Fibroblast of villous mesenchyme (primary cell): ENCODE measurements at places on chromosomes 13 and 19. TPM values are rescaled to one million over a fixed set of nuclear protein-coding genes. Genes with fewer than 3 reads are reported as not detected.

- DNase-seq: no peak
Observed at GRCh38 chr19:30686826-30687566, 314.8 kb downstream of the ZNF536 start.

The ZNF490 gene
- total RNA-seq: 5.2 and 7.8 TPM in 2 replicates

The ADAT3 gene
- 3.9 and 4.5 TPM in 2 replicates for total RNA-seq

GRCh38 chr19:11387162-11388034 is 3.3 kb upstream of the EPOR start:
- DNase-seq: no peak

GRCh38 chr19:1910177-1910576 is 5.0 kb downstream of the ADAT3 start:
- peak; percentile 52 for DNase-seq

The LGALS14 gene
- not detected in 2 replicates for total RNA-seq

The ZNF414 gene
- total RNA-seq: 5.2 and 6.4 TPM in 2 replicates

DNA sequence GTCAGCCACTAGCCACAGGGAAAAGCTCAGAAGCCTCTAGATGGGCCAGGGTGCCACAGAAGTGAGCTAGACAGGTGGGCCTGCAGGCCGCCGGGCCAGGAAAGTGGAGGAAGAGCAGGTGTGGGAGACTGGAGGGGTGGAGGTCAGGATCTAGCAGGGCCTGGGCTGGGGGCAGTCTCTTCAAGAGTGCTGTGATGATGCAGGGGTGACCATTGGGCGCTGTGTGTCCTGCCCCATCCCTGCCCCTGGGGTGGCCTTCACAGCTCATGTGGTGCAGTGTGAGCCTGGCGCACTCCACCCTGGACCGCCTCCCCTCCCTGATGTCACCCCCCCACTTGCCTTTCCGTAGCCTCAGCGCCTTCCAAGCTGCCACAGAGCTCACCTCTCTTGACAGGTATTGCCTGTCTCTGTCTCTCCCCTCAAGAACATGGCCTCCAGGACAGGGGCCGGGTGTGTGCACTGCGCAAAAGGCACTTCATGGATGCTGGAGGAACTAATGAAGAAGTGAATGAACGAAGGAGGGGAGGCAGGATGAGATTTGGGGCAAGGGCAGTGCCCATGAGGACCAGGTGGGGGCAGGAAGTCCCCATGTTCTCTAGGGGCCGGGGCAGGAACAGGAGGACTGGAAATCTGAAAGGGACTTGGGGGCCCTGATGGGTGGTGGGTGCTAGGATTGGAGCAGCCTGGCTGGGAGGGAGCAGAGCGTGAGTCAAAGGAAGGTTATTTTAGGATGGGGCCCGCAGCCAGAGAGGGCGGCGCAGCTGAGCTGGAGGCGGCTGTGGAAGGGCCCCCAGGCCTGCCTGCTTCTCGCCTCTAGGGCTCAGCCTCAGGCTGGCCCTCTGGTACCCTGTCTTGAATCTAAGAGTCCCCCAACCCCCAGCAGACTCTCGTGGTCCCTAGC is 6.6 kb downstream of the SSBP4 start:
- peak; percentile 59 for DNase-seq

The PRODH2 gene
- not detected in 2 replicates for total RNA-seq

The ACP7 gene
- total RNA-seq: not detected in 2 replicates

- DNase-seq: no peak
Observed at GRCh38 chr19:1387684-1388636, 4.3 kb downstream of the NDUFS7 start.

DNA sequence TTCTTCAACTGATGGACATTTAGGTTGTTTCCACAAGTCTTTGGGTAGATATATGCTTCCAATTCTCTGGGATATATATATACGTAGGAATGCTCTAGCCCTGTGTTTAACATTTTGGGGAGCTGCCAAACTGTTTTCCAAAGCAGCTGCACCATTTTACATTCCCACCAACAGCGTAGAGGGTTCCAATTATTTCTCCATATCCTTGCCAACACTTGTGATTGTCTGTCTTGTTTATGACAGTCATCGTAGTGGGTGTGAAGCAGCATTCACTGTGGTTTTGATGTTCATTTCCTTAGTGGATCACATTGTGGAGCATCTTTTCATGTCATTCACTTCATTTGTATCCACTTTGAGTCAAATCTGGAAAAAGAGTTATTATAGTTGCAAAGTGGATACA is 4.7 kb upstream of the CBLC start:
- no peak for DNase-seq

The OVOL3 gene
- not detected in 2 replicates for total RNA-seq

DNA sequence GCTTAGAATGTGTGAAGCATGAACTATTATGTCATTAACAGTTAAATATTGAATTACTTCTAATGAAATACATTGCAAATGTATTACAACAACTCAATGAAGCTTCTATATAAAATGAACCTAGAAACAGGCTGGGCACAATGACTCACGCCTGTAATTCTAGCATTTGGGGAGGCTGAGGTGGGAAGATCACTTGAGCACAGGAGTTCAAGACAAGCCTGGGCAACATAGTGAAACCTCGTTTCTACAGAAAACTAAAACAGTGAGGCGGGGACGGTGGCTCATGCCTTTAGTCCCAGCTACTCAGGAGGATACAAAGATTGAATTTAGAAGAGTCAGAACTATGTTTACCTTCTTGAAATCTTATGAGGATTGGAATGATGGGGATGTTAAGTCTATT is 505.1 kb downstream of the SLITRK5 start:
- DNase-seq: no peak

DNA sequence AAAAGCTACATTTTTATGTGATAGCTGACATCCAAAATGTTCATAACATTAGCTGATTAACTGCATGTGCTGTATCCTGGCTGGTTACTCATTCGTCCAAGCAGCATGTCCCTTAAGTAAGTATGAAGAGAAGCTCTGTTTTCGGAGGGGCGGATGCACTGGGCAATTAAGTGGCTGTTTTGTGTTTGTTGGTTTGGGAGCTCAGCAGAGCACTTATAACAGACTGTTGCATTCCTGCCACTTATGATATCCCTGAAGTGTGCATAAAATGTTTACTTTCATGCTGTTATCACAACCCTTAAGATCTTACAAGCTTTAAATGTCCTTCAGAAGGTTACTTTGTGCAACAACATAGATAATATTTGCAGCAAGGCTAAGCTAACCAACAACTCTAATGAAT is 264.1 kb downstream of the NALCN start:
- peak; percentile 28 for DNase-seq

GRCh38 chr13:67042556-67042955 is 187.6 kb downstream of the PCDH9 start:
- no peak for DNase-seq

DNA sequence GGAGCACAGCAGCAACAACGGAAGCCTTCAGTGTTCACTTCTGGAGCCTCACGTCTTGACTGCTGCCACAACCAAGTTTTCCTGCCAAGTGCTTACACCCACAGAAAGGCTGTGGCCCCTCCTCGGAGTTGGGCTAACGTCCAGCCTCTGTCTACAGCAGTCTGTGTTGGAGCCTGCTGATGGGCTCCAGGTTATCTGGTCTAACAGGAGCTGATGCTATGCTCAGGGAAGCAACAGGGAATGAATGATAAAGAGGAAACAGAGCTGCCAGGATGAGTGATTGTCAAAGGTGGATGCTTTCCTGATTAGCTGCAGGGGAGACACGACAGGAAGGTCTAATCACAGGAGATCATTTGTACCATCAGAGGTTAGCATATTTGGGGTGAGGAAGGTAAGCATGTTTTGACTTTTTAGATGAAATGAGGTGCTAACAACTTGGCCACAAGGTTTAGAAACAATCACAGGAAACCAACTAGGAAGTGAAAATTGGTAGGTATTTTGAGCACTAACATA is 53.8 kb upstream of the RCBTB2 start:
- DNase-seq: no peak

DNA sequence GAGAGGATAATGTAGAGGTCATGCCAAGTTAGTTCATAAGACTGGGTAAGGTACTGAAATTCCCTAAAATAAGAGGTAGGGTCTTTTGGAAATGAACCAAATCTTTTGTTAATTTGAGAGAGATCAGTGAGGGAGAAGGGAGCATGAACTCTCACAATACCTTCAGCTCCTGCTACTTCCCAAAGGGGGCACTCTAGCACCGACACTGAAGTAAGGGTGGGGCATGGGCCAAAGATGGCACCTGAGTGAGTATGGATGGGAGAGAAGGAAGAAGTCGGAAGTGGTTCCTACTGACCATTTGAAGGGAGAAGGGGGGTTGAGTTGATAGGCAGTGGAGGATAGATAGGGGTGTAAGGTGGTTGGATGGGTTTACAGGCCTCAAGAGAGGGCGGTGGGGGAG is 86.6 kb downstream of the ZNF737 start:
- no peak for DNase-seq

The GFY gene
- total RNA-seq: not detected in 2 replicates

DNA sequence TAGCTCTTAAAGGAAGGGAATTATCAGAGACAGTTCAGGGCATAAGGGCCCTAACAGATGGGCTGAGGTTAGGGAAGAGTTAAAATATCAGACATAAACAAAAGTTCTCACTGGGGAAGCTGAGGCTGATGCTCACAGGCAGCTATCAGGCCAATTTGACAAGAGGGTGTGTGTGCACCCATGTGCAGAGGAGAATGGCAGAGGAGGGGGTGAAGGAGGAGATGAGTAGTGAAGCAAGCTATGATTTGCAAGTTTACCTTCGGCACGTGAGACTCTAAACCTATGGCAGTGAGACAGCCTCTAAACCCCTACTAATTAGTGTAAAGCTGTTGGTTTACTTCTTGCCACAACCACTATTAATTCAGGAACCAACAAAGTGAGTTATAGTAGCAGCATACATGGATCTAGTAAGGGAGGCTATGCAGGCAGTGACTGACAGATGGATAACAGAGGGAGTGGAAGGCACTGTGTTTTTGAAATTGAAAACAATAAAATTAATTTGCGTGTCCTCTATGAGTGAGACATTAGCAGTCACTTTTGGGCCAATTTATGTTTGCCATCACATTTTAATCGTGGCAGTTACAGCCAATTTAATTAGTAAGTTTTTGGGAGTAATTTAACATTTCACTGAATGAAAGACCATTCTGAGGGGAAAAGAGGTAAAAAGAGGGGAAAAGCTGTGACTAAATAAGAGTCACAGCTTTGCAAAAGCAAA is 99.6 kb upstream of the HTR2A start:
- no peak for DNase-seq

GRCh38 chr13:23701636-23702035 is 131.4 kb downstream of the TNFRSF19 start:
- DNase-seq: peak; percentile 95

DNA sequence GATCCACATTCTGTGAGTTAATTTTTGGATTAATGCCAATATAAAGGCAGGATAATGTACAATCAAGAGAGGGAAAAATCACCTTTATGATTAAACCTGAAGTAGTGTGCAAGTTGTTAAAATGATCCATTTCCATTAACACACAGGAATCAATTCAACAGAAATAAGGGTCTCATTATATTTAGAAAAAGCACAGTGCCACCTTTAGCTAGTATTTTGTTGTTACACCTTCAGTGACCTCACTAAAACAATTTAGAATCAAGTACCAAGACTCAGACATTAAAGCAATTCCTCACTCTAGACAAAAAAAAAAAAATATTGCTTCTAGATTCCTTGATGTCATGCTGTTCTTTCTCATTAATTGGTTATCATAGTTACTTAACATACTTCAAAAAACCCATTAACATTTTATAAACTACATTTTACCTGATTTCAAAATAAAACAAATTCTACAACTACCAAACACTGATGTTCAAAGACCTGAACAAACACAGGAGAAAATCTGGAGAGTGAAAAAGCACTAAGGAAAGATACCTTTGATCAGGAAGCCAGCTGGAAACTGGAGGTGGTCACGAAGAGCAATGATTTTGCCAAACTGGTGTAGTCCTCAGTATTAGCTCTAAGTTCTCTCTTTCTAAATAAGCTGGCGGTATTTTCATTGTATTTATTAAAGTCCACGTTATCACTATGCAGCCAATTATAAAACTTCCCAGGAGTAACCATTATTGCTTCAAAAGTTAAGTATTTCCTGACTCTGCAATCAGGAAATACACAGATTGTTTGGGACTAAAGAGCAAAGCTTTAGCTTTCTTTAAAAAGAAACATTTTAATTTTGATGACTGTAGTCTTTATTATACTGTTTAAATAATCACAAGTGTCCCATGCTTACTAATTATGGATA is 115.3 kb downstream of the TBC1D4 start:
- no peak for DNase-seq

DNA sequence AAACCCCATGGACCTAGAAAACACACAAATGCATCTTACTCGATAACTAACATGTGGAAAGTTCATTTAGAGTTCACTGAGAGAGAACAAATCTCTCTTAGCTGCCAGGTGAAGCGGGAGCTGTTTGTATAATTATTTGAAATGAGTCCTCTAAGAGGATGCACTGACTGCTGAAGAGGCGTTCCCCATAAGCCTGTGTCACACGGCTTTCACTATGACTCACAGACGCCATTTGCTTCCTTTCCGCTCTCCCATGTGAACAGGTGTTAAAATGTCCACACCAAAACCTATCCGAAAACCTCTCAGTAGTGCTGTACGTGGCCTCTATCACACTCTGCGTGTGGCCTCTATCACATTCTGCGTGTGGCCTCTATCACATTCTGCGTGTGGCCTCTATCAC is 101.8 kb downstream of the SOX1 start:
- no peak for DNase-seq

- no peak for DNase-seq
Observed at GRCh38 chr13:73111331-73111730, 52.5 kb downstream of the KLF5 start.

GRCh38 chr13:113762538-113762937 is 3.5 kb downstream of the TMEM255B start:
- DNase-seq: no peak

The APOE gene
- 9.7 and 16.4 TPM in 2 replicates for total RNA-seq

GRCh38 chr19:51227966-51228365 is 3.1 kb downstream of the CD33 start:
- DNase-seq: no peak

- no peak for DNase-seq
Observed at GRCh38 chr13:43805681-43806128, 18.9 kb upstream of the ENOX1 start.

GRCh38 chr13:52669677-52670076 is 17.0 kb downstream of the SUGT1 start:
- DNase-seq: no peak

The PAK4 gene
- 6.8 and 9.5 TPM in 2 replicates for total RNA-seq

DNA sequence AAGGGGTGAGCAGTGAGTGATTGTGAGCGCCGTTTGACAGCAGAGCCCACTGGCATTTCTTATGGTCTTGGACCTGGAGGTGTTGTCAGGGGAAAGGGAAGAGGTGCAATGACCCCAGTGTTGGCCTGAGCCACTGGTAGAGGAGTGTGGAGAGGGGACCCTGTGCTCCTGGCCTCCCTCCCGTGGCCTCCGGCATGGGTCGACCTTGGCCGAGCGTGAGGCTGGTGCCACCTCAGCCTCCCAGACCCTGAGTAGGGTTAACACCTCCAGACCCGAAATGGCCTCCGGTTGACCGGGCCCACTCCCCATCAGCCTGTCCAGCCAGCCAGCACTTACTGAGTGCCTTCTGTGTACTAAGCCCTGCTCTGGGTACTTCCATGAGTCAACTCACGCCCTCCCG is 6.5 kb downstream of the TRAPPC5 start:
- no peak for DNase-seq

GRCh38 chr13:50671497-50671850 is 172.0 kb downstream of the DLEU7 start:
- DNase-seq: no peak

The GPR12 gene
- not detected in 2 replicates for total RNA-seq

- no peak for DNase-seq
Observed at GRCh38 chr19:4136680-4137088, 12.8 kb upstream of the MAP2K2 start.

The ASPDH gene
- total RNA-seq: not detected in 2 replicates
